ENCODE measurements at places on chromosomes 13 and 19.

DNA sequence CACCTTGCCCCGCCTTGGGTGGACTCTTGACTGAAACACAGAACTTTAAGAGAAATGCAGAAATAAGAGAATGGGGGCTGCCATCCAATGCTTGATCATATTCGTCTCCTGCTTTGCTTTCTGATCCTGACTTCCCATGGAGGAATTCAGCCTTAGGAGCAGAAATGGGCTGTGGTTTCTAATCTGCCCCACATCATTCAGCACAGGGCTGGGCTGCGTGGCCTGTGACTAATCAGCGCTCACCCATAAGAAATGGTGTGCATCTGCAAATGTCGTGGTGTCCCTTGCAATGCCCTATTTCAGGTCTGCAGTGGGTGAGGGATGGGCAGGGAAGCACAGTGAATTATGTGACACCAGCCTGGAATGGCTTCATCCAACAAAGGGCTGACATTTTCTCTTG is 60.7 kb upstream of the URI1 start:
- no peak for DNase-seq

DNA sequence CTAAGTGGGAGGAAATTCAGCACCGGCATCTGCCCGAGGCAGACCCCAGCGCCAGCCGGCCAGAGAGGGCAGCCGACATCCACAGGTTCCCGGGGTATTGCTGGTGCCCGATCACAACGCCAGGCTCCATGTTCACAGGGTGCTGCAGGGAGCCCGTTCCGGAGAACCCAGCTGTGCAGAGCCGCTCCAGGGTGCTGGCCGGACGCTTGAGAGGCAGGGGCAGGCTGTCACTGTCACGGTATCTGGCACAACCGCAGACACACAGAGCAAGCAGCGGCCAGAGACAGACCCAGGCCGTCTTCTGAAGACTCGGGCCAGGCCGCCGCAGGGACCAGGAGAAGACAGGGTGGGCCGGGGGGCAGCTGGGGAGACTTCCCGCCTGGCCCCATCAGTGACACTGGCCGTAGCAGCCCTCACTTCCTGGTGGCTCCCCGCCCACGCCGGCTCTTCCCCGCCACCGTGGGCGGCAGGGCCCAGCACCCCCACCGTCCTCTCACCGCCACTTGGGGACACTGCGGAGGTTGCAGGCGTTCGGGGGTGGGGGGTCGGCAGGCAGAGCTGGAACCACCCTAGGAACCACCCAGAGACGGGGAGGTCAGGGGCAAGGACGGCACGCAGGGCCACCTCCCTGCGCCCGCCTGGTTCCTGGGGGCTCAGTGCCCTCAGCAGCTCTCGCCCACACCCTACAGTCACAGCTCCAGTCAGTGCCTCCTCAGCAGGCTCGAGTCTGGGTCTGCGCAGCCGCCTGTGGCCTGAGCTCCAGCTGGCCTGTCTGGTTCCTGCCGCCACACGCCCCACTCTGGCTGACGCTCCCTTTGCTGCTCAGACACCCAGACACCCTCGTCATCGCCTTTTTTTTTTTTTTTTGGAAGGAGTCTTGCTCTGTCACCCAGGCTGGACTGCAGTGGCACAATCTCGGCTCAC is 3.8 kb downstream of the RNF126 start:
- no peak for DNase-seq

DNA sequence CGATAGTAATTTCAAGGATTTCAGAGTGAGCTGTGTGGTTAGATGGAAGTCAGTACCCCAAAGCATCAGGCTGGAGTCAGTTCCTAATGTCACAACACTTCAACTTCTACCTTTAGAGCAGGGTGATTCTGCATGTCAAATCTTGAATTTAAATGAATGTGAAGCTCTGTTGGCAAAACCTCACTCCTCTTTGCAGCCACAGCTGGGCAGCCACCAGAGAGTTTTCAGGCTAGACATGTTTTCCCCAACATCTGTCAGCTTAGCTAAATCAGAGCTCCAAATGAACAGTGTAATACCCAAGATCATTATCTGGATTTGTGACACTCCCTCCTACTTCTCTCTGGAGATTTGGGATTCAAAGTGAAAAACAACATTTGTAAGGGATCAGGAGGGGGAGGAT is 33.7 kb upstream of the OLFM4 start:
- no peak for DNase-seq

GRCh38 chr19:15374105-15374651 is 5.4 kb downstream of the AKAP8 start:
- no peak for DNase-seq

GRCh38 chr13:44692173-44692713 is 116.1 kb upstream of the TSC22D1 start:
- DNase-seq = no peak

DNA sequence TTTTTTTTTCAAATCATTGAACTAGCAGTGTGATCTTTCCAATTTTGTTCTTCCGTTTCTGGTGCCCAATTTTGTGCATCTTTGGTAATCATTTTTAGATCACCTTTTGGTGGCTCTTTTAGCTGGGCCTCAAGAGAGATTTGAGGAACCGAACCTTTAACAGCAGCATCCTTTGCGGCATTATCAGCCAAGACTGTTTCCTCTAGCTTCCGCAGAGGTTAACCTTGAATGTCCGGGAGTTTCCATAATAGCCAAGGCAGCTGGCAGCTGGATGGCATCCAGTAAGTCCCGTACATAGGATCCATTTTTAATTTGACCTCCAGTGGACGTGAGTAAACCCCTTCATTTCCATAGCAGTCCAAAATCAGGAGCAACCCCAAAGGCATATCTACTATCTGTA is 9.6 kb downstream of the IRGC start:
- DNase-seq = peak; percentile 33

DNA sequence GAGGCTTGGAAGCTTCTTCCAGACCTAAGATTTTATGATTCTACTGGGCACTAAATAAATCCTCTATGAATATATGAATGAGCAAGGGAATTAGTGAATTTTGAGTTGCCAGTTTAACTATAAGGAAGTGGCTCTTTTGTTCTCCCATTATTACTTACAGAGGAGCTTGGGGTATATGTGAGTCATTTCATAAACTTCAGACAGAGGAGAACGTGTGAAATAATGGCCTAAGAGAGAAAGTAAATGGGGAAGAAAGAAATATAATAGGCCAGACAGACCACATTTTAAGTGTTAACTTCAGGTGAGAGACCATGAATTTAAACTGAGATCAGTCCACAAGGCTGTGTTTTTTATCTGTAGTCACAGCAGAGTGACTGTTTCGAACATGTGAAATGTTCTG is 570.9 kb downstream of the GPC6 start:
- DNase-seq = no peak
